Activated CD4-positive, alpha-beta T cell treated with anti-CD3 and anti-CD28 coated beads, Interleukin-2, Interleukin-6, amounts not matched to agents 100 ng/mL and 50 ng/mL, durations not matched to agents 16 hours and 8 hours (primary cell): ENCODE measurements at places on chromosomes 6 and 20.

GRCh38 chr20:46011631-46012482 lies 3.1 kb downstream of the MMP9 start:
- peak; percentile 65 for DNase-seq

DNA sequence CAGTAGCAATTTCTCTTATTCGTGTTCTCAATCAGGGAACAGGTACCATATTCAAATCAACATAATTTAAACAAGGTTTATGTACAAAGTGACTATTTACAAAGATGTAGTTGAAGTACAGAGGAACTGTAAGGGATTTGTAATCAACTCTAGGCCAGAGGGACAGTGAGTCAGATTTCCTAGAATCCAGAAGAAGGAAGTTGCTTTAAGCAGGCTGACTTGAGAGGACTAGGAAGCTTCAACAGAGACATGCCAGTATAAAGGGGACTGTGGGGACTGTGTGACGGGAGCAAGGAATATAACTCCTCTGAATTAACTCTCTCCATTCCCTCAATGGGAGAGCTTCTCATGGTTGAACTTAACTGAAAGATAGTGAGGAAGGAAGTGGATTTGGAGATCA lies 427.4 kb upstream of the JAG1 start:
- no peak for DNase-seq

DNA sequence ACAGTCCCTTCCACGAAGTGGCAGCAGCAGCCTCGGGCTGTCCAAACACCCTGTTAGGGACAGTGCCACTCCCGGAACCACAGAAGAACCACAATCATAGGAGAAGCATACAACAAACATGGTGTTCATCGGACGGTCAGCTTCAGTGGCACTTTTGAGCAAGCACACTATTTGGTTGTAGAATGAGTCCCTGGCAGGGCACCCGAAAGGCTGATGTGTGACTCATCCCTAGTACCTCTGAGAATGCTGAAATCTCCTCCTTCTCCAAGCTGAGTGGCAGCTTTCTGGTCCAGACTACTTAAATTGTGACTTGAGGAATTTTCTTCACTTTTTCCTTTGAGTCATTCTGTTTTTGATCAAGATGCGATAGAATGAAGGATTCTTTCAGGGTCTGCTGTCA lies 282.5 kb downstream of the ESR1 start:
- DNase-seq, result no peak

GRCh38 chr20:41165001-41165882 lies 27.9 kb downstream of the PLCG1 start:
- no peak for DNase-seq

DNA sequence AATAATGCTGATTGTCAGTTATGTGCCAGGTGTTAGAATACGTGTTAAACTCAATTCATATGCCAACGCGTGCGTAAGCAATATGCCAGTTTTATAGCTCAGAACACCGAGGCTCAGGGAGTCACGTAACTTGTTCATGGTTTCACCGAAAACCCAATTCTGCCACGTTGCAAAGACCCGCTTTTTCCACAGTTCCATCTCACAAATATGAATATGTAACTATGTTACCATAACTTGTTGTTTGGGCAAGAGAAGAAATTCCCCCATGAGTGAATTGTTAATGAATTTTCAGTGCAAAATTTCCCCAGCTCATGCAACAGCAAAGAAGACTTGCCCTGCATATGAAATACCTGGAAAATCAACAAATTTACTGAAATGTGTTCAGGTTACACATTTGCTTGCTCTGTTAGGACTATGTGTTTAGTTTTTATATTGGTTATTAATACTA lies 30.1 kb downstream of the SF3B5 start:
- DNase-seq, result peak; percentile 11

GRCh38 chr6:25504661-25505060 lies 147.4 kb upstream of the SCGN start:
- no peak for DNase-seq

DNA sequence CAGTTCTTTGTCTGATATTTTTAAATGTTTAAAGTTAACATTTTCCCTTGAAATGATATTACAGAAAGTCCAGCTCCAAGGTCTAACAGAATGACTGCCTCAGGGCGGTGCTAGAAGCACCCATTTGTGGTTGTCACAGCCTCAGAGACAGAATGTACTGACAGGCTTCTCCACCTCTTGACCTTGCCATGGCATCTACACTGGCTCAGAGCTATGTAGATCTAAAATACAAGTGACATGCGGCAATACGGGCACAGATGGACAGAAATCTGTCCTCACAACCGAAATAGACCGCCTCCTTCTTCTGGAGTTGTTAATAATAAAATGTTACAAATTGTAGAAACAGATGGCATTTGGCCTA lies 167.2 kb upstream of the THEMIS start:
- DNase-seq, result no peak

- no peak for DNase-seq
Measured at GRCh38 chr6:38162493-38163185, 343.1 kb downstream of the ZFAND3 start.

DNA sequence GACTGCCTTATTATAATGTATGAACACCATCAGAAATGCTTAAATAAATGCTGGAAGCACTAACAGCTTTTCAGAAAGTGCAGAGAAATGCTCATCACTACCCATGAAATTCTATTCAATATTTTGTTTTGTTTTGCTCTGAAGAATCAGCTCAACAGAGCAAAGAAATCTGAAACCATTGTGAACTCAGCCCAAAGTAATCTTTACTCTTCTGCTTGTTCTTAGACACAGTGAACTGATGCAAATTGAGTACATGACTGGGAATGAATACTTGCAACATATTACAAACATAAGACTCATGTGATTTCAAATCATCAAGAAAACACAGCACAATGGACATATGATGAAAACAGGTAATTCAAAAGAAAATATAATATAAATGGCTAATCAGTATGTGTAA lies 404.6 kb upstream of the OPRM1 start:
- no peak for DNase-seq

DNA sequence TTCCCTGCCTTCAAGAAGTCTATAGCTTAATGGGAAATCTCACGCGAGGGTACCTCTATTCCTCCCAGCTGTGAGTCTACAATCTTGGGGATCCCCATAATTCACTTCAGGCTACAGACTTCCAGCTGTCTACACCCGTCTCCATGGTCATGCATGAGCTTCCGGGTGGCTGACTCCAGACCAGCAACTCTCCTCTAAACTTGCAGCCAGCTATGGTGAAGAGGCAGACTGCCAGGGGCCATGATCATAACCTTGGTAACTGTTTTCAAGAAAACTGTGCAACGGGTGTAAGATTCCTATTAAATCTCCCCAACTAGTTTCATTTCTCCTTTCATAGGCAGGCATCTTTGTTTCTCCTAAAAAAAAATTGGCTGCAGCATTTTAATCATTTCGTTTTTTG lies 534.4 kb upstream of the CHD6 start:
- no peak for DNase-seq

- DNase-seq, result no peak
Measured at GRCh38 chr20:9066191-9066590, 2.7 kb upstream of the PLCB4 start.

DNA sequence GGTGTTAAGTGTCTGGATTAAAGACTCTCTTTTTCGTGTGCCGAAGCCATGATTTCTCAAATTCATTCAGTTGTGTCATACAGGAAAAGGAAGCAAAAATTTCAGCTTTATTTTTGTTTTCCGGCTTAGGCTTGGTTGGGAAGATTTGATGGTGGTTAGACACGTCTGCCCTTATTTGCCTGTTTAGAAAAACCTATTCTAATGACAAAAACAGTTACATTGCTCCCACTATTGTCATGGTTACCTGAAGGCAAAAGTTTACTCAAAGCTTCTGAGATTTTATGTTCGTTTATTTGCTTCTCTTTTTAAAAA lies 982 bp downstream of the DNAJC5 start:
- peak; percentile 26 for DNase-seq

DNA sequence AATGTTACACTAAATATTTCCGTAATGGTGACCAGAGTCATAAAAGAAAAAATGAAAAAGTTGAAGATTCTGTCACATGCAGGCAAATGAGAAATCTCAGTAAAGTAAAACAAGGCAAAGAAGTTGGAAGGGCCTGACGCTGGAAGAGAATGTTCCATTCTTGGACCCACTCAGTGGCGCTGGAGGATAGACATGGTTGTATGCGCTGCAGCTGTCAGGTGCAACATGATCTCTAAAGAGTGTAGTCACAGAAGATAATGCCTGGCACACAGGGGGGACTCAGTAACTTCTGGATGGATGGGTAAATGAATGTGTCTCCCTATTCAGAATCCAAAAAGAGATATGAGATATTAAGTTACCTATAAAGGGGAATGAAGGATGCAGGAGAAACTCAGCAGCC lies 116.3 kb downstream of the FAXC start:
- DNase-seq, result no peak

DNA sequence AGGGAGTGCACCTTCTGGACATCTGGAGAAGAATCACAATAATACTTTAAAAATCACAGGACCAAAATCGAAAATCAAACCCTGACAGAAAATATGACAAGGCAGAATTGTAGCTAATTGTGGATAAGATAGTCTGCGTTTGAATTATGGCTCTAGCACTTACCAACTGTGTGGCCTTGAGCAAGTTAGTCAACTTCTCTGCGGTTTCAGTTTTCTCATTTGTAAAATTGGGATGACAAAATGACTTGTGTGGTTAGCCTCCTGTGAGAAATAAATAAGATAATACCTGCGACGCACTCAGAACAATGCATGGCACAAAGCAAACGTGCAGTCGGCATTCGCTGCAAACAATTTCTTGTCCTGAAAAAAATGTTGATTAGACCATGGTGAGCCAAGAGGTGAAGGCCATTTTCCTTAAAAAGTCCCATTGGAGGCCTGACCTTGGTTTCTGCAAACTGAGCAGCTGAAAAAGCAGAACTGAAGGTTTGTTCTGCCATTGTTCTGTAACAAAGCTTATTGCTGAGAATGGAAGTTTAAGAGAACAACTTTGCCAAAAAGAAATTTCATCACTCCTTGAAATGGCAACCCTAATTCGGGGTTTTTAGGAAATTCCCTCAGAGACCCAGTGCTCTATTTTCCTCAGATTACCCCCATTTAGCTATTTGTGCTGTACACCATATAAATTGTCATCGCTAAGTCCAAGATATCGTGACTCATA lies 266.3 kb downstream of the ERMARD start:
- peak; percentile 41 for DNase-seq

- DNase-seq, result no peak
Measured at GRCh38 chr20:48965189-48965910, 43.8 kb downstream of the ARFGEF2 start.

DNA sequence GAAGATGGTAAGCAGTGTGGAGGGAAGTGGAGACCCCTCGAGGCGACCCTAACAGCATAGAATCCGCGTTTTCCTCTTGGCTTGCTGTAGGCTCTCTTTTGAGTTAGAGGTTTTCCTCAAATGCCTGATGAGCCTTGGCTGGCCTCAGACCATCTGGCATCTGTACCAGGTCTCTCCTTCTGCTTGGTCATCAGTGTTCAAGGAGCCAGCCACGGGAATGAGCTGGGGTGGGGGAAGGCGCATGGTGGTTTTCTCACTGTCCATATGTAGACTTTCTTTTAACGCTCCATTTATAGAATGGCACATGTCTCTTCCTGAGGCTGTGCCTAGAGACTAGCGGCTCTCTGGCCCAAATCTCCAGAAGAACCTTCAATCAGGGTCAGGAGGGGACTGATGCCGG lies 8.1 kb upstream of the GUCA1A start:
- no peak for DNase-seq

- no peak for DNase-seq
Measured at GRCh38 chr6:114521926-114522325, 179.1 kb upstream of the HS3ST5 start.

GRCh38 chr20:42857446-42857845 lies 332.3 kb downstream of the PTPRT start:
- no peak for DNase-seq

GRCh38 chr20:12941025-12941424 lies 67.7 kb upstream of the SPTLC3 start:
- DNase-seq, result no peak

- peak; percentile 54 for DNase-seq
Measured at GRCh38 chr20:36754656-36755222, 8.8 kb upstream of the NDRG3 start.

DNA sequence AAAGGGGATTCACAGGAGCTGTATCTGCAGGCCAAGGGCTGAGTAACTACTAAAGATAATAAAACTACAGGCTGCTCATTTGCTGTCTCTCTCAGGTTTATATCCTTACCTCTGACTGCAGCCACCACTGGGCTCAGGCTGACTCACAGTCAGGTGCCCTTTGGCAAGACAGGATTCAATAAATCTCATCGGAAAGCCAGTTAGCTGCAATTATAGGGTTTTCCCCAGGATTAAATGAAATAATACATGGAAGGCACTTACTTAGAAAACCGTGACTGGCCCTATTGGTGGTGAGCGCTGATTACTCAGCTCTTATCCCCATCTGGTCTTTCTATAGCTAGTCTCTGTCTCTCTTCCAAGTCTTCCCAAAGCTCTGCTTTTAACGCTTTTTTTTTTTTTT lies 26.4 kb downstream of the RMND1 start:
- no peak for DNase-seq

- DNase-seq, result no peak
Measured at GRCh38 chr6:169899481-169900145, 148.2 kb downstream of the ERMARD start.

GRCh38 chr6:140001821-140002341 lies 627.4 kb upstream of the CITED2 start:
- no peak for DNase-seq

DNA sequence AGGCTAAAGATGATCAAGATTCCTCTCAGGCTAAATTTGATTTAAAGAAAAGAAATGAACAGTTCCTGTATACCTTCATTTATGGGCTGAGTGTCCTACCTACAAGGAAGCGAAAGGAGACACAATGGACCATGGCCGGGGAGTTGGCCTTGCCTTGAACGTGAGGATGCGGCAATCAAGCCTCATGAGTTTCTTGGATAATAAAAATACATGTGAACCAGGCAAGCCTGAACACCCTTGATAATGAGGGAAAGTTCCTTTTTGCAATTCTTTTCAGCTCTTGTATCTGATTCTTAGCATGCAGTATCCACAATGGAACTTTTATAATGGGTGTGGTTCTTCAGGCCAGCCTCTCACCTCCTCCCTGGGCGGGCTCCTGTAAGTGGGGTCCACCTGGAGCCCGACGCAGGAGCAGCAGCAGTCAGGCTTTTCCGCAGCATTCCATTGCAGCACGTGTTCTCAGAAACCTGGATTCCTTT lies 83.8 kb downstream of the RNASET2 start:
- no peak for DNase-seq

DNA sequence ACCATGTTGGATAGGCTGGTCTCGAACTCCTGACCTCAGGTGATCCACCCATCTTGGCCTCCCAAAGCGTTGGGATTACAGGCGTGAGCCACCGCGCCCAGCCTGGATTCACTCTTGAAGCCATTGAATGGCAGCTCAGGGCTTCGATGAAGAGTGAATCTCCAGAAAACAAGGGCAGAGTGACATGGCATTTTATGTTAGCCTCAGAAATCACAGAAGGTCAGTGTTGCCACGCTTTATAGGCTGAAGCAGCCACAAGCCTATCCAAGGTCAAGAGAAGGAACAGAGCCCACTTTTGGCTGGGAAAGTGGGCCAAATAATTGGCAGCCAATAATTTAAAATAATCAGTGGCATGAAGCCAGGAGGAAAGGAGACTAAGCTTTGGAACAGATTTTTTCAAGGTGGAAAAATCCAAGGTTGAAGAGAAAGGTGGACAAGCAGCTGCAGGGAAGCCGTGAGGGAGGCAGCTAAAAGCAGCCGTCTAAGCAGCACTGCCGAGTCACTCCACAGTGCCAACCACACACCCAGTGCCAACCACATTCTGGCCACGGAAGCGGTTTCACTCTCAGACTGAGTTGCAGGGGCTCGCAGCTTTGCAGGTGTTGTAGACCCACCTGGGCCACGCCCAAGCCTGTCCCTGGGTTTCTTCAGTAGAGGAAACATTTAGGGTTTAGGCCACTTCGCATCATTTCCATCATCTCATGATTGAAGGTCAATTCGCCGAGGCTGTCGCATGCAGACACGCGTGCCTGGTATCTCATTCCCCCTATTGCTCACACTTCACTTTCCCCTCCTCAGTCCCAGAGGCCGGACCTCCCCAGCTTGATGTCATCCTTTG lies 17.4 kb upstream of the AVP start:
- DNase-seq, result peak; percentile 85
